ENCODE measurements at places on chromosomes 7 and 10.

- DNase-seq: no peak
Measured at GRCh38 chr7:71933426-71933825, 478.7 kb downstream of the CALN1 start.

- DNase-seq: no peak
Measured at GRCh38 chr7:11750191-11750590, 81.8 kb downstream of the THSD7A start.

- peak; percentile 8 for DNase-seq
Measured at GRCh38 chr10:131242007-131242406, 69.5 kb downstream of the TCERG1L start.

DNA sequence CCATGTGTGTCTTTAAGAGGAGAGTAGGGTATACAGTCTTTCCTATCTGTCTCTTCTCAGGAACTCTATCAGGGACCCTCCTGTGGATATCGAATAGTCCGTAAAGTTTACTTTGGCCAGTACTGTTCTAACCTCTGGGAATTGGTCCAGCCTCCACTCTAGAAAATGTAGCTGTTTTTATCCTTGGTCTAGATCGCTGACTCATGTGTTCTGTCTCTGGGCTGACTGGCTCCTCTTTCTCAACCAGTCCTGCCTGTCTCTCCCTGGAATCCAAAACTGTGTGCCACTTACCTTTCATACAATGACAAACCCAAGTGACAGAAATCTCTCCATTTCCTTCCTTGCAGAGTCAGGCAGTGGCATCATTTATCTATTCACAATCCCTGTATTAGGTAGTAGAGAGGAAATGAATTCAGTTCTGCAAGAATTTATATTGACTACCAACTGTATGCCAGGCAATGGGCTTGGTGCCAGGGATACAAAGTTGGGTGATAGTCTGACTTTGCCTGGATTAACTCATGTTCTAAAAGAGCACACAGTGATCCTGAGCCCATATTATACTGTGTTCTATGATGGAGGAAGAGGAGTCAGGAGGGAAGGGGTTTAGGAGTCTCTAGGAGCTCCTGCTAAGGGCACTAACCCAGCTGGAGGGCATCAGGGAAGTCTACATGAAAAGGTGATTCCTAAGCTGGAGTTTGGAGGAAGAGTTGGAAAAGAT is 232.7 kb downstream of the LRMDA start:
- DNase-seq: no peak

- DNase-seq: no peak
Measured at GRCh38 chr10:69769395-69769992, 32.2 kb upstream of the COL13A1 start.

DNA sequence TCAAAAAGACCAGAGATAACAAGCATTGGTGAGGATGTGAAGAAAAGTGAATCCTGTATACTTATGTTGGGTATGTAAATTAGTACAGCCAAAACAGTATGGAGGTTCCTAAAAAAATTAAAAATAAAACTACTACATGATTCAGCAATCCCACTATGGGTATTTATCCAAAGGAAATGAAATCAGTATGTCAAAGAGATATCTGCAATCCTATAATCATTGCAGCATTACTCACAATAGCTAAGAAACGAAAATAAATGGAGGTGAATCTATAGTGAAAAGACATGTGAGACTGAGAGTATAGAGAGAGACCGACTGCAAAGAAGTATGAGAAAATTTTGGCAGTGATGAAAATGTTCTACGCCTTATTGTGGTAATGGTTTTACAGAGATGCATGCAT is 139.2 kb upstream of the TMEM168 start:
- DNase-seq: no peak

DNA sequence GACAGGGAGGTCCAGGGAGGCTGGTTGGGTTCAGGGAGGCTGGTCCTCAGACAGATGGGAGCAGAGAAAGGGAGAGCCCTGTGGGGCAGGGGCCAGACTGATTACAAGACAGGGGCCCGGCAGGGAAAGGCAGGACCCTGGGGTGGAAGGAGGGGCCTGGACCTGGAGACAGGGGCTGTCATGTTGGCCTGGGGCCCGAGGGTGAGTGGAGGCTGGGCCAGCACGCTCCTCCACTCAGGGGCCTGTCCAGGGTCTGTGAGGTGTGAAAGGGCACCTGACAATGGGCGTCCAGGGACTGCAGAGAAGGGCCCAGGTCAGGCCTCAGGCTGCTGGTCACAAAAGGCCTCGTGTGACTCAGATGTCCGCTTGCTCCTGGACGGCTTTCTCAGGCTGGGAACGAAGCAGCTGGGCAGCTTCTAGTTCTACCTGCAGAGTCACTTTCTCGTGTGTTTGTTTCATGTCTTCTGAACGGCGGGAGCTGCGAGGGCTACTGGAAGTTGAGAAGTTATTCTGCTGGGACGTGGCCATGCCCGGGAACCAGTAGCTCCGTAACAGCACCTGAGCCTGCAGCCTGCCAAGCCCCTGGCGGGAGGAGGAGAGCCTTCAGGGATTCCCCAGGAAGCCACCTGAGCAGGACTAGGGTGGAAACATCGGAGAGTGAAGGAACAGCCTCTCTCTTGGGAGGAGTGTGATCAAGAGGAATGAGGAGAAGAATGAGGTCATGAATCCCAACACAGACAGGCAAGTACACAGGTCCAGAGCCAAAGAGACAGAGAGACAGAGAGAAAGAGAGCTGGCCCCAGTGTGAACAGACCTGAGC is 65.8 kb downstream of the KLF6 start:
- DNase-seq: no peak

- peak; percentile 21 for DNase-seq
Measured at GRCh38 chr10:88271761-88272543, 311.2 kb downstream of the RNLS start.

DNA sequence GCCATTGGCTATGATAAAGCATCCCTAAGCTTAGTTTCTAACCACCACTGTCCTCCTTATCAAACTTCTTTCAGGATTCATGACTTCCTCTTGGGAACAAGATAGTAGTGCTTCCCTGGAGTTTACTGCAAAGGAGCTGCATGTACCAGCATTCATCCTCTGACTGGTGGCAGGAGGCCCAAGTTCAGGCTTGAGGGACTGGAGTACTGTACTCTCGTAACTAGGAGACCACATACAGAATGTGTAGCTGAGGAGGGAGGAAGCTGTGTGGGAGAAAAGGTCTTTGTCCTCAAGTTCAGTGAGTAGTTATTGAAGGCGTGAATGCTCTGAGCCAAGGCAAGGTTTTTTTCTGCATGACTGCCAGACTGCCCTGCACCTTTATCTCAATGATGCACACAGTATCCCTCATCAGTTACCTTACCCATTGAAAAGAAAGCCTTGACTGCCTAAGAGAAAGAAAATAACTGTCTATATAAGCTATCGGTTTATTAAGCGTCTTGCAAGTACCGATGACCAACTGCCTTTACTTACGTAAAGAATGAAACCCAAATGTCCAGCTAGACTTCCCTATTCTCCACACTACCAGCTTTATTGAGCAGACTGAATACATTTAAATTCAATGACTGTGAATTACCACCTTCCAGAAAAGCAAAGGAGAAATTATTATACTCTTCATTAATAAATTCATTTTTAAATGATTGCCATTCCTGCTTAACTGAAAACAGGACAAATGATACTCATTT is 12.8 kb downstream of the SCRN1 start:
- DNase-seq: no peak

GRCh38 chr10:86232644-86233043 is 134.0 kb downstream of the GRID1 start:
- DNase-seq: no peak

- no peak for DNase-seq
Measured at GRCh38 chr10:85642421-85643170, 724.0 kb downstream of the GRID1 start.

- DNase-seq: no peak
Measured at GRCh38 chr10:72312865-72313391, 39.2 kb downstream of the DDIT4 start.

GRCh38 chr7:94888551-94888950 is 18.8 kb upstream of the PPP1R9A start:
- no peak for DNase-seq

DNA sequence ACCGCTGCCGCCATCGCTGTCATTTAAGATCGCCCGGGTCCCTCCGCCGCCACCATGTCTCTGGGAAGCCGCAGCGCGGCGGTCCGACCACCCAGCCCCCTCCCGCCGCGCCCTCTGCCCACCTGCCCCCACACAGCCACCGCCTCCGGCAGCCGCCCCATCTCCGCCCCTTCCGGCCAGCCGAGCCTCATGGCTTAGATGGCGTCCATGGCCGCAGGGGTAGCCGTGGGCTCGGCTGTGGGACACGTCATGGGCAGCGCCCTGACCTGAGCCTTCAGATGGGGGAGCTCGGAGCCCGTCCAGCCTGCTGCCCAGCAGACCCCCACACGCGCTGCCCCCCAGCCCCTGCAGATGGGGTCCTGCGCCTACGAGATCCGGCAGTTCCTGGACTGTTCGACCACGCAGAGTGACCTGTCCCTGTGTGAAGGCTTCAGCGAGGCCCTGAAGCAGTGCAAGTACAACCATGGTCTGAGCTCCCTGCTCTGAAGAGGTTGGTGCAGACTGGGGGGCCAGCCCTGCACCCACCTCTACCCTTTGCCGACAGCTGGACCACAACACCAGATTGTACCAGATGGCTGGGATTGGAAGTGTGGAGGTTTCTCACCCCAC is 38.0 kb upstream of the TARP start:
- no peak for DNase-seq

- DNase-seq: no peak
Measured at GRCh38 chr7:130593033-130593432, 75.5 kb downstream of the COPG2 start.

DNA sequence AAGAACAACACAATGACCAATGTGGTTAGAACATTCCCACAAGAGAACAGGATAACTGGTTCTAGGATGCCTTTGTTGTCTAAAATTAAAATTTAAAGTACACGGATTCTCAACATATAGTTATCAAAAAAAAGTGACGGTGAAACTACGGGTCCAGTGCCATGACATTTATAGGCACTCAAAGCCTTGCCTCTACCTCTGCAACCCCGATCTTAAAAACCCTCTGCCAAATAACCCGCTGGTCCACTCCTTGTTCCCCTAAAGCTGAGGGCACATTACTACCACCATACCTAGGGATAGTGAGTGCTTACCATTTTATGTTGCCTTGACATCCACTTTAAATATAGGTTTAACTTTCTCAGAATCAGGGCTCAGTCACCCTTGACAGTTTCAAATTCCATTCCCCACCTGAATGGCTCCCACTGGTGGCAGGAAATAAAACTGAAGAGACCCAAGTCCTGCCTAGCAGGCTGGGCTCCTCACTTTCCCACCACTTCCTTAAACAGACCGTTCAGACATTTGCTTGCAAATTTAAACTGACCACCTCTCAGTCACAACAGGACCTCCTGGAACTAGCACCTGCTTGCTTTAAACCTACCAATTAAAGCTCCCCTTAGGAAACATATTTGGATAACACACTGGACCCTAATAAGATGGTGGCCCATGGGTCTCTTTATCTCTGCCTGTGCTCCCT is 169.9 kb upstream of the ASAH2 start:
- DNase-seq: no peak

GRCh38 chr10:8238986-8239385 is 184.5 kb downstream of the GATA3 start:
- DNase-seq: peak; percentile 40

DNA sequence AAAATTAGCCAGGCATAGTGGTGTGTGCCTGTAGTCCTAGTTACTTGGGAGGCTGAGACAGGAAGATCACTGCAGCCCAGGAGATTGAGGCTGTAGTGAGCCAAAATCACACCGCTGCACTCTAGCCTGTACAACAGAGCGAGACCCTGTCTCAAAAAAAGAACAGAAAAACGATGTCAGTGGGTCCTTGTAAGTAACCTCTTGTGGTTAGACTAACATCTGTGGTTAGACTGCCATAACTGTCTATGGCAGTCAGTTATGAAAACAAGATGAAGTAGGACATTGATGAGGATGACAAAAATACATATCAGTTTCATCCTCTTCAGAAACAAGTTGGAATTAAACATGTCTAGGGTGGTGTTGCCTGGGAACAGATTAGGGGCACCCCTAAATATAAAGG is 53.3 kb downstream of the AKAP9 start:
- DNase-seq: no peak

DNA sequence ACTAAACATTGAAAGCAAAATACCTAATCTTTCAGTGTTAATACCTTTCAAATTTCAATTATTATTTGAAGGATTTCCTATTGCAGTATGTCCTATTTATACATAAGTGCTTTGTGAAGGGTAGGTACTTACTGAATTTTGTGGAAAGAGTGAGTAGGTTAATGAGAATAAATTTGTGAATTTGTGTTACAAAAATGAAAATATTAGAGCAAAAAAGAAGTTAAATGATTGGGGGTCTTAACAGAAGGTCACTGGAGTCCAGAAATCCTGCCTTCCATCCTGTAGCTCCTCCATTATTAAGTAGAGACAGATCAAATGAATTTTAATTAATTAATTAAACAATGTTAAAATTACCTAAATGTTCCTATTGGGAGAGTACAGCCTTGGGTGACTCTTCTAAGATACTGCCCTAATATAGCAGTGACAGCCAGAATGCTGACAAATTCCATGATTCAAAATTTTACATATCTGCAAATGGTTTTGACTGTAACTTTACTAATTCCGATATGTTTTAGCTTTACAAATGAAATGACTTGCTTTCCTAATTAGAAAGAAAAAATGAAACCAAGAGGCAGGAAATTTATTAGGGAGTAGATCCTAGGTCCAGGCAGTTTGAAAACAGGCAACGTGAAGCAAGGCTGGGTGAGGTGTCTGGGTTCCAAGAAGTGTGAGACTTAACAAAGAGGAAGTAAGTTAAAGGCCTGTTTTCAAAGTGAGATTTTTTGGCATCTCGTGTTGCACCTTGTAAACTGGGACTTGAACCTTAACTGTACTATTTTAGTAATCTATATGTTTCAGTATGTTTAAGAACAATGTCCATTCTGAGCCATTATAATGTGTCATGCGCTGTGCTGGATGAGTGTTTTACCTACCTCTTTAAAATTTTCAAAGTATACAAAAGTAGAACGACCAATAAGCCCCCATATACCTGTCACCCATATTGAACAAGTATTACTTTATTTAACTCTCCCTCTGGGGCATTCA is 1.5 kb downstream of the PIK3CG start:
- DNase-seq: peak; percentile 24

DNA sequence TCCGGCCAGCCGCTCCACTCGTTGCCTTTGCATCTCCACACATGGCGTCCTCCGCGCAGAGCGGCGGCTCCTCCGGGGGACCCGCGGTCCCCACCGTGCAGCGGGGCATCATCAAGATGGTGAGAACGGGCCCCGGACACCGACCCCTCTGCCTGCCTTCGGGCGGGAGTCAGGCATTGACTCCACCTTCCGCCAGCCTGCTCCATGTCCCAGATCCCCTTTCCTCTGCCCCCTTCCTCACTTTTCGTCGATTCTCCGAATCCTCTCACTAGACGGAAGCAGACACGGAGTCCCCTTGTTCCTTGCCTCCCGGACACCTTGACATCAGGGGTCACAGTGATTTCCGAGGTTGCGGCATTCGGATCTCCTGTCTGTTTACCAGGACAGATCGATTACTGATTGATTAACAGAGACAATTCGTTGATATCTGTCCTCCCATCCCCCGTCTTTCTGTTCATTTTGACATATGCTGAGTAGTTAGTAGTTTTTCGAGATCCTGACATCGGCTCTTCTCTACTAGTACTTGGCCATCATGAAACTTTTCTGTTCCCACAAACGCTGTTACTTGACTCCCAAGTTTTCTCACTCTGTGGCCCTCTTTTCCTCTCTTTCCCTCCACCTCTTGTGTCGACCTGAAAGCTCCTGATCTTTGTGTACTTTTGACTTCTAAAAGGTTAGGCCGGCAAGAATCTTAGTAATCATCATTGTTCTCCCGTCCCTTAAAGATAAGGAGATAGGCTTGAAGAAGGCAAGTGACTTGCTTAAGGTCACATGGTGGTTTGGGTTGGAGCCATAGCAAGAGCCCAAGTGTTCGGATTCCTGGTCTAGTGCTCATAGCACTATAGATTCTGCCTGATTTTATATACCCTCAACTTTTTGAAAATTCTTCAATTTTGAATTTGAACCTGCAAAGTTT is 597 bp downstream of the SND1 start:
- no peak for DNase-seq
